ENCODE measurements at places on chromosomes 4 and X.

- DNase-seq, result peak; percentile 49
Measured at GRCh38 chr4:100913685-100914084, 395.9 kb upstream of the EMCN start.

- DNase-seq, result no peak
Measured at GRCh38 chrX:27444093-27444908, 18.8 kb downstream of the PPP4R3C start.

DNA sequence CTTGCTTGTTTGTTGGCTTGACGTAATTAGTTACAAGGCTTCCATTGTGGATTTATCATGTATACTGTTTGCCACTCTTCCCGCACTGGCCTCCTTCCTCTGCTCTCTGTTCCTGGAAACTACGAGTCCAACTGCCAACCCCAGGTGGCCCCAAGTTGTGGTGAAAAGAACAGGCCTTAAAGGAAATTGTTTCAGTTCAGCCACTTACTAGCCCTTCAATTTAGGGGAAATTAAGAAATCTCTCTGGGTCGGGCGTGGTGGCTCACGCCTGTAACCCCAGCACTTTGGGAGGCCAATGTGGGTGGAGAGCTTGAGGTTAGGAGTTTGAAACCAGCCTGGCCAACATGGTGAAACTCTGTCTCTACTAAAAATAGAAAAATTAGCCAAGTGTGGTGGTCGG, 28.0 kb downstream of the RBM47 start:
- DNase-seq, result no peak

DNA sequence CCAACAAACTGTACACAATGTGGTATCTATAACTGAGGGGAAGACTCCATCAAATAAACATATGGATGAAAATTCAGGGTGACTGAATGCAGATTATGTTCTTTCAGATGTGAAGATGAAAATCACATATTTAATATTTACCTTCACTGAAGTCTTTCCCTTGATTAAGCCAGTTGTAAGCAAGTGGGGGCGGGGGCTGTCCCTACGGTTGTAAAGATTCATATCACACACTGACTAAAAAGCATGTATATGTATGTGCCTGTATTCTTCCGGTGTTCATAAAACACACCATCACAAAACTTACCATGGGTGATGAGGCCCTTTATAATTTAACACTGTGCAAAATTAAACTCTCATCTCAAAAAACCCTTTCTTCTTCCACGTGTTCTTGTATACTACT, 1.3 kb downstream of the TAB3 start:
- DNase-seq, result no peak

- DNase-seq, result no peak
Measured at GRCh38 chr4:42172921-42173320, 20.5 kb upstream of the BEND4 start.

- DNase-seq, result peak; percentile 34
Measured at GRCh38 chrX:76428243-76429130, 977 bp downstream of the MAGEE1 start.

GRCh38 chr4:182808673-182809416, 108.3 kb downstream of the DCTD start:
- no peak for DNase-seq

DNA sequence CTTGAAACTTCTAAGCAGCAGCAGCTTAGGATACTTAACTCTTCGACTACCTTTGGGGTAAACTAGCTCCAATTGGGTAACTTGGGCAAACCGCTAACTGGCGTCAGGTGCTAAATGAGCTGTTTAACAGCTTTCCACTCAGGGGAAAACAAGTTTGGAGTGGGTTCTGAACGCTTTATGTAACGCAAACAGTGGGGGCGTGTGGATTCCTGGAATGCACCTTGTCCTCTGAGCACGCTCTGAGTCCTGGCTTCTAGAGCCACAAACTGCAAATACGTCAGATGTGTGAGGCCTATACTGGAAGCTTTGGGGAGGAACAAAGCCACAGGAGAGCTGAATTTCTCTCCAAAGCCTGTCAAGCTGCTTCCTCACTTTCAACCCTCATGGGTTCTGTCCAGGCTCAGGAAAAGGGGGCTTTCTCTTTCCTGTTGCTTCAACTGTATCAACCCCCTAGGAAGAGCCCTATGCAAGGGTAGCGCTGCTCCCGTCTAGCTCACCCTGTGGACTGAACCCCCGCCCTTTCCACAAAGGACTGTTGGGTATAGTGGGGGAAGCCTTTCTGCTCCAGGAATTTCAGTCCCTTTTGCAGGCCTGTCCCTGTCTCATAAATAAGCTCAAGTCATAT, 4.5 kb upstream of the WDR1 start:
- DNase-seq, result no peak

DNA sequence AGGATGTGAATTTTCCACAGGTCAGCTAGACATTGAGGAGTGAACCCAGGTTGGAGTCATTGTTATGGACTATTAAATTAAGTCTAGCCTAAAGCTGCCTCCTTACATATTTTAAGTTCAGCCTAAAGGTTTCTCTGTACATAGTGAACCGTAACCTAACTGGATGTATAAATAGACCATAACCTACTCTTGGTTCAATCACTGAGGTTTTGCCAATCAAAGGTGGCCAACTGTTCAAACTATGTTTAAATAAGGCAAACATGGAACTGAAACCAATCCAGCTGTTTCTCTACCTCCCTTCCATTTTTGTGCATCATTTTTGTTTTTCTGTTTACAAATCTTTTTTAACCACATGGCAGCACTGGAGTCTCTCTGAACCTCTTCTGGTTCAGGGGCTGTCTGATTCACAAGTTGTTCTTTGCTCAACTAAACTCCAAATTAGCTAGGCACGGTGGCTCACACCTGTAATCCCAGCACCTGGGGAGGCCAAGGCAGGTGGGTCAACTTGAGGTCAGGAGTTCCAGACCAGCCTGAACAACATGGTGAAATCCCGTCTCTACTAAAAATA, 43.9 kb upstream of the SFRP2 start:
- DNase-seq, result no peak

Measured in ELF-1 (cell line).